ENCODE measurements at places on chromosomes 4 and X.

DNA sequence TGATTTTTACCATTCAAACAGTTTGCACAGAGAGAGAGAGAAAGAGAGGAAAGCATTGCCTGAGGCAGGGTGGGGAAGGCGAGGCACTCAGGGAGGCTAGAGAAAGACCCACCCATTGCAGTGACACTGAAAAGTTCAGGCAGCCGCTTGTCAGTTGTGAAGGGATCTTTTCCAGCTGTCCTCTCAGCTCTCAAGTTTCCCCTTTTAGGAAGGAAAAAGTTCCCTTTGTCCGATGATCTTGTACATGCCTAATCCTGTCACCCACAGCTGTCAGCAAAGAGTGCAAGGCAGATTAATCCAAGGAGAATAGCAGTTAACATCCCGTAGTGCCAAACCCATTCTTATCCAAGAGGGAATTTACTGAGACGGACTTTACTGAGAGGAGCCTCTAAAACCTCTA, 255.0 kb downstream of the MAGEB5 start:
- no peak for DNase-seq

DNA sequence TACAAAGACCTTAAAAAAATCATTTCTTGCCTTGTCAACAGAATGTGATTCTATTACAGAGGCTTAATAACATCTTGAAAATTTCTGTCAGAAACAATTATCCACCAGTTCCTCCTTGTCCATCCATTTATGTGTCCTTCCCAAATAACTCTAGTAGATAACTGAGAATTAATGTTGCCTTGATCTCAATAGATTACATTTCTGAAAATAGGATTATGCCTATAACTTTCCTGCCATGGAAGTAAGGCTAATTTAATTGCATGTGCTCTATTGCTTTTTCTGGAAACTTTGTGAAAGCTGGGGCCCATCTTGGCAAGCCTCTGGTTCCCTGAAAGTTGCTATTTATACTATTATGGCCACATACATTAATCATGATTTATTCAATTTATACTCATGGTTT, 76.2 kb upstream of the UNC5C start:
- no peak for DNase-seq

DNA sequence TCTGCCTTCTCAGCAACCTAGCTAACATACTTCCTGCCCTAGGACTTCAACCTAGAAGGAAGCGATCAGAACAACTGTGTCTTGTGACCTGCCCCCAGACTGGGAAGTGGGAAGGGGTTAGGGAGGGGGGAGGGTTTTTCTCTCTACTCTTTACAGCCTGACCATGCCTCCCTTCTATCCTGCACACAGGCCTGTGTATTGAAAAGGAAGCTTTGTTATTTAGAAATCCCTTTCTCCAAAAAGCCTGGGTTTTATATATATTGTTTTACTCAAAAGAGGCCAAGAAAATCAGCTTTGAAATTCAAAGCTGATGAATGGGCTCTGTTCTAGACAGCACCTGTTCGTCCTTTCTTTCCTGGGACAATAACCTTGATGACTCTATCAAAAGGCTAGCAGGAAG, 35.2 kb upstream of the SMS start:
- no peak for DNase-seq

- no peak for DNase-seq
Observed at GRCh38 chr4:3781193-3781886, 15.2 kb downstream of the ADRA2C start.

DNA sequence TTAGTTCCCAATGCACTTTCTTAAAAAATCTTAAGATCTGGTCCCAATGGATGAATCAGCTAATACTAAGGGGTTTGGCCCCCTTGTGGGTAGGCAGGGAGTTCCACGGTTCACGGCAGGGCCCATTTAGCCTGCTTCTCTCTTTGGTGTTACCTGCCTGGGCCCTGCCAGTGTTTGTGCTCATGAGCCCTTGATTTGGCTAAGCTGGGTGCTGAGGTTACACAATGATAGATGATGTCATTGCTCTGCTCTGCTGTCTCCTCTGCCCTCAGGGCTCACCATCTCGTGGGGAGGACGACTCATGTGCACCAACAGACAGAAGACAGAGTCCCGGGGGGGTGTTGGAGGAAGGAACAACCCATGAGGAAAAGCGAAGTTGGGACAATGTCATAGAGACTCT, 24.4 kb downstream of the RTL5 start:
- no peak for DNase-seq

GRCh38 chrX:10516781-10517322, 103.5 kb downstream of the MID1 start:
- DNase-seq, result no peak
